Brain microvascular endothelial cell (primary cell): ENCODE measurements at places on chromosomes 1 and 21.
A peak's percentile ranks its signal among the peaks of the same experiment; 100 is the strongest.

DNA sequence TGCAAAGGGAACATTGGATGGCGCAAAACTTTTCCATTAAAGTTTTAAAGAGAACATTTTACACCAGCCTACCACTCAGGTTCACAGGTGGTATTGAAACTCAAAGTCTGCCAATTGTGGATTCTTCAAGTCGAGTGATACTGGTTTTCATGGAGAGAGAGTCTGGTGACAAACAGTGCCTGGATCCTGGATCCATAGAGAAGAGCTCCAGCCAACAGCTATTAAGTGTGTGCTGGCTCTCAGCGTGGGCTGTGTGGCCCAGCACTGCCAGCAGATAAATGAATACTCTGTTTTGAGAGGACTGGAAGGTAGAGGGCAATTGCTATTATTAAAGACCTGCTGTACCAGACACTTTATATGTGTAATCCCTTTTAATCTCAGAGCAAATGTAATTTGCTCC, 118.9 kb upstream of the SYT6 start:
- no peak for DNase-seq

- DNase-seq: peak; percentile 94
Observed at GRCh38 chr1:116990612-116991151, 10.9 kb upstream of the CD101 start.

DNA sequence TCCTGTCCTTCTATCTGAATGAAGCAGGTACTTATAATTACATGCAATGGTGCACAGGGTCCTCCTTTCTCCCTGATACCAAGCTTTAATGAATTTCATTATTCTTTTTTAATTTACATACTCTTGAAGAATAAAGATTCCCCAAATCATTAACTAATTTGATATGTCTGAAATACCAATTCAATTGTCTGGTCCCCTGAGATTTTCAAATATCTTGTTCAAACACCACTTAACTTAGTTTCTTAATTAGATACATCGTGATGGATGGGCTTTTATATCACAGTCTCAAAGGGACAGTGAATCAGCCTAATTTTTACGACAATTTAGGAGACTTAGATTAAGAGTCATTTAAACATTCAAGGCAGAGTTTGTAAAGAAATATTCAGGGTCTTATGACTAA, 1054.6 kb downstream of the PLA2G4A start:
- no peak for DNase-seq

- no peak for DNase-seq
Observed at GRCh38 chr21:38760017-38760761, 45.5 kb upstream of the ETS2 start.

DNA sequence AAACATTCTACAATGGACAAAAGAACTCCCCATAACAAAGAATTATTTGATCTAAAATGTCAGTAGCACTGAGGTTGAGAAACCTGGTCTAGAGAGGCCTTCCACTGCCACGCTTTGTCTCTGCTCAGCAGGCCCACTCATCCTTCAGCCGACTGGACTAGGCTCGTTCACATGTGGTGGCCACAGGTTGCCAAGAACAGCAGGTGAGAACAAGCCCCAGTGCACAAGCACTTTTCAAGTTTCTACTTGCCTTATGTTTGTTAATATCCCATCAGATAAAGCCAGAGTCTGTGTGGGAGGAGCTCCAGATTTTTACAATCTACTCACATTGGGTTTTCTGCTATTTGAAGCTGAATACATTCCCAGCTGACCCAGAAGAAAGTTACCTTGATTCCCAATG, 9.1 kb upstream of the EFHD2 start:
- DNase-seq: no peak

DNA sequence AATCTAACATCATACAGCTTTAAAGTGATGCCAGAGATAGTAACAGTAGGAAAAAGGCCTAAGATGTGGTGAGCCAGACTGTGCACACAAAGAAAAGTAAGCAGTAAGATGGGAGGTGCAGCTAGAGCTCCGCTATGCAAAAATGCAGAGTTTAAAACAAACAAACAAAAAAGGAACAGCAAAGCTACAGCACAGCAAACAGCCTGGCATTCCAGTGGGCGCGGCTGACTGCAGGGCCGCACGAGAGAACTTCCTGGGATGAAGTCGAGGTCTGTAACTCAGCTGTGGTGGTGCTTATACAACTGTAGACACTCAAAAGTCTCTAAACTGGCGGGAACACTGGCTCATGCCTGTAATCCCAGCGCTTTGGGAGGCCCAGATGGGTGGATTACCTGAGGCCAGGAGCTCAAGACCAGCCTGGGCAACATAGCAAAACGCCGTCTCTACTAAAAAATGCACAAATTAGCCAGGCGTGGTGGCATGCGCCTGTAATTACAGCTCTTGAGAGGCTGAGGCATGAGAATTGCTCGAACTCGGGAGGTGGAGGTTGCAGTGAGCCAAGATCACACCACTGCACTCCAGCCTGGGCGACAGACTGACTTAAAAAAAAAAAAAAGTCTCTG, 30.1 kb downstream of the PRDM15 start:
- DNase-seq: no peak

GRCh38 chr1:44848456-44849181, 5.6 kb upstream of the PTCH2 start:
- DNase-seq: no peak

GRCh38 chr1:22053861-22054770, 1.6 kb downstream of the CDC42 start:
- no peak for DNase-seq
